MCF 10A (cell line): ENCODE measurements at places on chromosomes 16 and 17.
A peak's percentile ranks its signal among the peaks of the same experiment; 100 is the strongest.

DNA sequence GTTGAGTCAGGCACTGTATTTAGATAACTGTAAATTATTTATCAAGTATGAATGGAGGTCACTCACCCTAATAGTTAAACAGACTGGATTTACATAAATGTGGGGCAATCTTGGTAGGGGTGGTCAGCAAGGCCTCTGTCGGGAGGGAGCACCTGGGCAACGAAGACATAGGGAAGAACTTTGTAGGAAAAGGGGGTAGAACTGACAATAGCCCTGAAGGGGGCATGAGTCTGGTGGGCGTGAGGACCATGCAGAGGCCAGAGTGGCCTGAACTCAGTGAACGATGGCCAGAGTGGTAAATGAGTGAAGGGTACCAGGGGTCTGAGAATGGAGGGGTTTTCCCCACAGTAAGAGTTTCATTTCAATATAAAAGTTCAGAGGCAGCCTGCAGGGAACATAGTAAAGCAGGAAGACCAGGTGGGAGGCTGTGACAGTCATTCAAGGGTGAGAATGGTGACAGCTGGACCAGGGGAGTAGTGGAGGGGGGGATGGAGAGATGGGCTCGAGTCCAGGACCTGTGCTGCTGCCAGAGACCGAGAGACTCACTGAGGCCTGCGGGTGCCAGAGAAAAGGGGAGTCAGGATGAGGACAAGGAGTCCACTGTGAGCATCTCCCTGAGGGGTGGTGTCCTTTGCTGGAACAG, 2.9 kb downstream of the C17orf67 start:
- no peak for DNase-seq

GRCh38 chr17:4785311-4786105, 656 bp downstream of the VMO1 start:
- DNase-seq: no peak

DNA sequence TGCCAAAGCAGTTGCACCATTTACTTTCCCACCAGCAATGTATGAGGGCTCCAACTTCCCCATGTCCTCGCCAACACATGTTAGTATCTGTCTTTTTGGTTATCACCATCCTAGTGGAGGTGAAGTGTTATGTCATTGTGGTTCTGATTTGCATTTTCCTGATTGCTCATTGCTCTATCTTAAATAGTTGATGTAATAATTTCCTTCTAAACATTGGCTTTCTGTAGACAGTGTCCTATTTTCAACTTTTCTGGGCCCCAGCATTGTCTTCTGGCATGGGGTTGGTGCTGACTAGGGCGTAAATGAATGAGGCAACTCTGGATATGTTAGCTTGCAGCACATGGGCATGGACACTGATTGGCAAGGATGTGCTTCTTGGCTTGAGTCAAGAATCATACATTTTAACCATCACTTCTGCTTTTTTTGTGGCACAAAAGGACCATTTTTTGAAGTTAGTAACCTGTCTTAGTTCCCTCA, 25.1 kb downstream of the PLCG2 start:
- no peak for DNase-seq

DNA sequence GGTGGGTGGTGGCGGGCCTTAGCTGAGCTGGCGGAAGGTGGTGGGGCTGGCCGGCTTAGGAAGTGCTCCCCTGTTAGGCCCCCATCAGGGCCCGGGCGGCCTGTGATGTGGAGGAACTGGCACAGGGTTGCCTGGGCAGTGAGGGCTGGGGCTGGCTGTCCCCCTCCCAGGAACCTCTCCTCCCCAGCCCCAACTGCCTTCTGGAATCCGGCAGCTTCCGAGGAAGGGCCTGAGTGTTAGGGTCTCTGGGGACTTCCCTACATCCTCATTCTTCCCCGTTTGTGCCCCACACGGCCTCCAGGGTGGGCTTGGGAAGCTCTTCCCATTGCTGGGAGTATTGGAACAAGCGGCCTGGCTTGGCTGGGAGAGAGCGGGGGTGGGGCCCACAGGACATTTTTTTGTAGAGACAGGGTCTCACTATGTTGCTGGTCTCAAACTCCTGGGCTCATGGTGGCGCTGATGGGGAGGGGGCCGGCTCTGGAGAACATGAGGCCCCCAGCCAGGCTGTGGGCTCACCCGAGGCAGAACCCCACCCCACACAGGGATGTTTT, 89.9 kb upstream of the CIBAR2 start:
- no peak for DNase-seq

GRCh38 chr16:57245472-57246113, 534 bp downstream of the ARL2BP start:
- DNase-seq: no peak

GRCh38 chr16:88936008-88936555, 40.9 kb downstream of the CBFA2T3 start:
- no peak for DNase-seq

DNA sequence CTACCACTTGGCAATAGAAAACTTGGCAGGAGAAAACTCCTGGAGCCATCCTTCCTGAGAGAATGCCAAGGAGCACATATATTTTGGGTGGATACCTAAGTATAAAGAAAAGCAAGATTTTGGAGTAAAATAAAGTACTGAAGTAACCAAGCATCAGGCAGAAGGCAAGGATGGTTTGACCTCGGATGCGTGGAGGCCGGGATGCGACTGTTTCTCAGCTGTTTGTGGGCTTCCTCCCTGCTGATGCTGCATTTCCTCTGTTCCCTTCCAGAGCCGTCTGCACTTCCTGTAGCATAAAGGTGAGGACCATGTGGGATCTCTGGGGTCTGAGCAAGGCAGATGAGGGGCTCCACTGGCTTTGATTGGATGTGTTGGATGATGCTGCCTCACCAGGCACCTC, 5.5 kb upstream of the TCF25 start:
- DNase-seq: no peak

DNA sequence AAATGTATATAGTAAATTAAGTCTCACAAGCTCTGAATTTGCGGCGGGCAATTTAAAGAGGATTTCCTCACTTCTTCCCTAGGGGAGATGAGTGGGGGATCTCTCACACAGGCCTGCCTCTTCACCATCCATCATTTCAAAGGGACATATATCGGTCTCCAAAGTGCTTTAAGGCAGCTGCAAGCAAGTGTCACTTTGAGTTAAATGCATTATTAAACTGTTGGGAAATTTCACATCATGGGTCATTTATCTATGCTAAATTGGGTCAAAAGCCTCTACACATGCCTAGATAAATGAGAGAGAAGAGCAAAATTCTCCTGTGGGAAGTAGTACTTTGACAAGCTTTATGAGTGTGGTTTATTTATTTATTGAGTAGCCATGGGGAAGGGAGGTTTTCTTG, 1106.1 kb upstream of the GOT2 start:
- DNase-seq: no peak

- peak; percentile 99 for DNase-seq
These were observed 300.6 kb downstream of the SOX9 start for GRCh38 chr17:72421128-72422092.

- no peak for DNase-seq
These were observed 805 bp upstream of the C16orf95 start for GRCh38 chr16:87317750-87318644.

DNA sequence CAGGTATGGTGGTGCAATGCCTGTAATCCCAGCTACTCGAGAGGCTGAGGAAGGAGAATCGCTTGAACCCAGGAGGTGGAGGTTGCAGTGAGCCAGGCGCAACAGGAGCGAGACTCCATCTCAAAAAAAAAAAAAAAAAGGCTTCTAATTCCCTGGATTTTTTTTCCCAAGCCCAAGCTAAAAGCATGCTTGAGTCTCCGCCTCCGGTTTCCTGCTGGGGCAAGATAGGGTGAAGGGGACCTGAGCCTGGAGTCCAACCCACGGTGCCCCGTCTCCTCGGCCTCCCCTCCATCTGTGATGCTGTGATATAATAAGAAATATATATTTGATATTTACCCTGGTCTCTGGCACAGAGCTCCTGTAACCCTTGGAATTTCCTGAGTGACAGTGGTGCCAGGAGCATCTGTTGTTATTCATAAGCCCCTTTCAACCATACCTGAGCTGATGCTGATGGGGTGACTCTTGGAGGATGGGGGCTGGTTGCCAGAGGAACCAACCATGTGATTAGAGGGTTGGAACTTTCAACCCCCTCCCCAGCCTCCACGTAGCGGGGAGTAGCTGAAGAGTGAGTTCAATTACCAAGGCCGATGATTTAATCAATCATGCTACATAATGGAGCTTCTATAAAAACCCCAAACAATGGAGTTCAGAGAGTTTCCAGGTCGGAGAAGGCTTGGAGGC, 12.8 kb upstream of the TNK1 start:
- DNase-seq: no peak

GRCh38 chr16:14496786-14497185, 133.3 kb downstream of the PARN start:
- DNase-seq: no peak

- no peak for DNase-seq
These were observed 37.6 kb downstream of the RAB11FIP3 start for GRCh38 chr16:463071-463470.

DNA sequence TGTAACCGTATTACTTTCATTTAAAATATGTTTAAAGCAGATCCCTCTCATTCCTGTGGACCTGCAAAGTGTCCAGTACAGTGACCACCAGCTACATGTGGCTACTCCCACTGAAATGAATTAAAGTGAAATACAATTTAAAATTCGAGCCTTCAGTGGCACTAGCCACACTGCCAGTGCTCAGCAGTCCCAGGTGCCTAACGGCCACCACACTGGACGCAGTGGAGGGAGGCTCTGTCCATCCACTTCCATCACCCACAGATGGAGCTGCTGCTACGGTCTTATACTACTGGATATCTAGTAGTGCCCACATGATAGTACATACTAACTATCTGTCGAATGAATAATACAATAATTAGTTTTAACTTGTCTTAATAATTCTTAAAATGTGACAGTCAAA, 2.3 kb upstream of the CBX2 start:
- DNase-seq: no peak

DNA sequence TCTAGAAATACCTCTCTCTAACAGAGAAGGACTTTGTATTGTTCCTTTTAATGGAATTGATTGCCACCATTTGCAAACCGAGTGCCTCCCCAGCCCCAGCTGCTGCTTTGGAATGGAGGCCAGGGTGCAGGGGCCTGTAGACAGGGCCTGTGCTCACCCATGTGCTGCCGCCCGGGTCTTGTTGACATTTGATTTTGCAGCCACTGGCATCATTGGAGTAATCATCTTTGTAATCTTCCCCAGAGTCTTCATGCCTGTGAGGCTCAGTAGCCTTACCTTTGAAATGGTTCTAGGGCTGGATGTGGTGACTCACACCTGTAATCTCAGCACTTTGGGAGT, 119.8 kb downstream of the CLEC16A start:
- DNase-seq: no peak

GRCh38 chr16:46974352-46974751, 878 bp upstream of the DNAJA2 start:
- DNase-seq: peak; percentile 23

- peak; percentile 76 for DNase-seq
These were observed 10.8 kb upstream of the SLC46A1 start for GRCh38 chr17:28416703-28417311.

- DNase-seq: peak; percentile 47
These were observed 128.4 kb downstream of the ANKRD11 start for GRCh38 chr16:89361751-89362539.

GRCh38 chr17:8964801-8965393, 610 bp downstream of the PIK3R5 start:
- no peak for DNase-seq

GRCh38 chr16:4675864-4676786, 17.2 kb upstream of the NUDT16L1 start:
- no peak for DNase-seq

DNA sequence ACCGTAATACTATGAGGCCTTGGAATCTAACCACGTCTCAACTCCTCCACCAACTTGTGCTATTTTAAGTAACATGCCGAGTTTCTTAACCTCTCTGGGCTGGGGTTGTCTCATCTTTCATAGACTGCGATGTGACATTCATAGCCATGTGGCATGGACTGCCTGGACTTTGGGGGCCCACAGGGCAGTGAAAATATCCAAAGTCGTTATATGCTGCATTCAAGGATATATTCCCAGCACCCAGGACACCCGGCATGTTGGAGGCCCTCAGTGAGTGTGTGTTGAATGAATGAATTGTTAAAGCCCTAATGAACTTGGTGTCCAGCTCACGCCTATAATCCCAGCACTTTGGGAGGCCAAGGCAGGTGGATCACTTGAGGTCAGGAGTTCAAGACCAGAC, 203.1 kb downstream of the CBLN1 start:
- DNase-seq: no peak

DNA sequence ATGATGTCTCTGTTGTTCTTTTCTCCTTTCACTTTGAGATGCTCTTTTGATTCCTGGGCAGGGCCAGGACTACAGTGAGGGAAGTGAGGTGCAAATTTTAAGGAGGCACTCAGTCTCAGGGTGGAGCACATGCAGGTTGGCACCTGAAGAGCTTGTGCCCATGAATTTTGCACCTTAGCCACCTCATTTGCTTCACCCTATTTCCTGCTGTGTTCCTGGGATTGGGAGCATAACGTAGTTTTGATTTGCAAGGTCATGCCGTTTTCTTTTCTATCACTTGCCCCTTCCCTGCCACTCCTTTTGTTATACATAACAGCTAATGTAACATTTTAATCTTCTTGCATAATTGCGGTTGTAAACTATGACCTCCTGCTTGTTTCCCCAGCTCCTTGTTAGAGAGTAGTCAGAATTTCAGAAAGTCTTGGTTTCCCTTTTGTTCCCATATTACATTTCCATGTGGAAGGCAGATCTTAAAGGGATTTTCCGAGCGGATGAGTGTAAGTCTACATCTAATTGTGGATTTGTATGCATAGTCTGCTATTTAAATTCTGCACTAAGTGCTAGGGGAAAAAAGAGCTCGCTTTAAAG, 9.8 kb downstream of the PMFBP1 start:
- DNase-seq: no peak

DNA sequence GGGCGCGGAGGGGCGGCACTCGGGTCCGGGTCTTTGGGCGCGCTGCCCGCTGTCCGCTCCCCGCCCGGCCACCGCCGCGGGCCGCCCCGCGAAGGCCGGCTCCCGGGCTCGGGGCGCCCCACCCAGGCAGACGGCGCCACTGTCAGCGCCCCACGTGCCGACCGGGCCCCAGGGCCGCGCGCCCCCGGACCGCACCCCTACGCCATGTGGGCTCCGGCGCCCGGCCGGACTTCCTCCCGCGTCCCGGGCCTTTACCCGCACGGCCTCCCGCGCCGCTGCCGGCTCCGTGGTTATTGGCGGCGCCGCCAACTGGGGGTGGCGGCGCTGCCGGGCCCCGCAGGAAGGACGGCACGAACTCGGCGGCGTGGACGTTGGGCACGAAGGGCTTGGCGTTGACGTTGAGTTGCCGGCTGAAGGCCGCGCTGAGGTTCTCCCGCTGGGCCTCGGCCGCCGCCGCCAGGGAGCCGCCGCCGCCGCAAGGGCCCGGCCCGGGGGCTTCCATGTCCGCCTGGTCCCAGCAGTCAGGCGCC, 577 bp downstream of the GSPT1 start:
- DNase-seq: peak; percentile 22
